ENCODE measurements at places on chromosomes 13 and 19.

GRCh38 chr13:62781866-62782265 lies 1366.2 kb upstream of the PCDH20 start:
- no peak for DNase-seq

GRCh38 chr19:2234996-2235380 lies 1.1 kb downstream of the PLEKHJ1 start:
- no peak for DNase-seq

DNA sequence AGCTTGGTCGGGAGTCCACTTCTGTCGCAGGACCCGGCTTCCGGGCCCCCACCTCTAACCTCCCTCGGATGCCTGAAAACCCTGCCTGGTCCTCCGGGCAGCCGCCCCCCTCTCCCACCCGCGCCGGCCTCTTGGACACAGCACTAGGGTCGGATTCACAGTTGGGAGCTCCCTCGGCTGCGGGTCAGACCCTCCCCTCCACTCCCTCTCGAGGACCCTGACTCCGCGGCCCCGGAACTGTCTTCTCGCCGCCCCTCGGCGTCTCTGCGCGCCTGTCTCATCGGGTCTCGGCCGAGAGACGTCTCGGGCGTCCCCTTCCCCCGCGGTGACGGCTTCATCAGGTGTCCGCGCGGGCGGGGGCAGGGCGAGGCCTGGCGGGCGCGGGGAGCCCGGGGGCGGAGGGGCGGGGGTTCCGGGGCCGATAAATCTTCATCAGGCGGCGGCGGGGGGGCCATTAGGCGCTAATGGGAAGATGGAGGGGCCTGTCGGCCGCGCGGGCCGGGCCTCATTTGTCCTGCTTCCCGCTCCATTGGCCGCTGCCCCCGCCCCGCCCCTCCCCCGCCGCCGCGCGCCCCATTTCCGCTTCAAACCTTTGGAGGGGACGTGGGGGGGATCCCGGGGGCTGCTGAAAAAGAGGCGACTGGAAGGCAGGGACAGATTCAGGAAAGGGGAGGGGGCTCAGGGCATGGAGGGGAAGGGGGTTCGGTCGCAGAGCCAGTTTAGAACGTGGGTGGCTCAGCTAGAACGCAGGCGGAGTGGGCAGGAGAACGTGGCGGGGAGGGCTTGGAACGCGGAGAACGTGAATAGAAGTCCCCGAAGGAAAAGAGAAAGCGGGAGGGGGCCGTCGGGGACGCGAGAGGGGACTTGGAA lies 11.8 kb upstream of the ERFL start:
- DNase-seq, result no peak

- DNase-seq, result no peak
Observed at GRCh38 chr19:33640773-33641172, 19.0 kb downstream of the CHST8 start.

DNA sequence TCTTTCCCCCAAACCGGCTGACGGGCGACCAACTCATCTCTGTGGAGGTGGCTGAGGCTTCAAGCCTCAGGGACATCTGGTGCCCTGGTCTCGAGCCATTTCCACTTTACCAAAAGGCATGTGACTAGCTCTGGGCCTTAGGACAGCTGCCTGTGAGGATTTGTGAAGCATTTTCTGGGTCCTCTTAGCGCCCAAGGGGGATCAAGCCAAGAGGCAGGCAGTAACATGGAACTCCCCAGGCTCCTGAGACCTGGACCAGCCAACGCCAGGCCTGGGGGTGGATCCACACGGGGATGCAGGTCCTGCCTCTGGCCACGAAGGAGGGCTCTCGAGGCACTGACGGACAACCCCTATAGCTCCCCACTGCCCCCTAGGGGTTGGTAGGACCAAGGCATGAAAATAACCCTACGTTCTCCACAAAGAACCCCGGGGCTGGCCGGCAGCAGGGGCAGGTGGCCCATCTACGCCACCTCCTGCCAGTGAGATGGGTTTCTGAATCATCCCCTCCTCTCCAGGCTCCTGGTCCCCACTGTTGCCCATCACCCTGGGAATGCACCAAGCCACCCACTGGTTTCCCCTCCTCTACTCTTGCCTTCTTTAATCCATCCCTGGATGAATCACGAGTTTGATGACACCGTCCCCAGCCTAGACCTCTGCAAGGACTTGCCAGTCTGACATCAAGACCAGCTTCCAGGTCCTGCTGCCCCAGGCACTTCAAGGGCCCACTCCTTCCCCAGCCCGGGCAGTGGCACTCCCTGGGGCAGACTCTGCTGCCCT lies 7.0 kb upstream of the MYDGF start:
- peak; percentile 27 for DNase-seq

- DNase-seq, result no peak
Observed at GRCh38 chr13:28429685-28430290, 65.1 kb downstream of the FLT1 start.

All from activated CD8-positive, alpha-beta T cell treated with anti-CD3 and anti-CD28 coated beads, Interleukin-2, amount 10 ng/mL, durations not matched to agents 7 days and 5 days (primary cell).